ENCODE measurements at places on chromosomes 7 and 10.

DNA sequence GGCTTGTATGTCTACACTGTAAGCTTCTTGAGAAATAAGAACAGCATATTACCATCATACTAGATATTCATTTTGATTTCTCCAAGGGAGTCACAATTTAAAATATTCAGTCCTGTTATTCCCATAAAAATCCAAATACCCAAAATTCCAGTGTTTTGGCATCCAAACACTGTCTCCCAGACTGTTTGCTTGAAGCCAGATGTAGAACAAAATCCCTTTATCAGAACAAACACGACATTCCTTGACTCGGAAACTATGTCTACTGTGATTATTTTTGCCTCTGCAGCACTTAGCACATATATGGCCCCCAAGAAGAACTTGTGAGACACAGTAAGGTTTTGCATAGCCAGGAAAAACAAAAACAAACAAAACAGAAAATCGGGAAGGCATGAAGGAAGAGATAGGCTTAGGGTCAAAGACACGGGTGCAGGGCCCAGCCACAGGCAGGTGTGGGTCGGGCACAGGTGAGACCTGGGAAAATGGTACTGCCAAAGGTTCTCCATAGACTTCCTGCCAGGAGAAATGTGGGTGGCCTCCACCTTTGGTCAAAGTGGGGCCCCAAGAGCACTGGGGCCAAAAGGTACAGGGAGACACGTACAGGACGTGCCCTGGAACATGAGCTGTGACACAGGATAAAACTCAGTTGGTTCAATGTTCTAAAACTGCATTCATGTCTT lies 36.5 kb downstream of the CPXM2 start:
- DNase-seq: peak; percentile 45

DNA sequence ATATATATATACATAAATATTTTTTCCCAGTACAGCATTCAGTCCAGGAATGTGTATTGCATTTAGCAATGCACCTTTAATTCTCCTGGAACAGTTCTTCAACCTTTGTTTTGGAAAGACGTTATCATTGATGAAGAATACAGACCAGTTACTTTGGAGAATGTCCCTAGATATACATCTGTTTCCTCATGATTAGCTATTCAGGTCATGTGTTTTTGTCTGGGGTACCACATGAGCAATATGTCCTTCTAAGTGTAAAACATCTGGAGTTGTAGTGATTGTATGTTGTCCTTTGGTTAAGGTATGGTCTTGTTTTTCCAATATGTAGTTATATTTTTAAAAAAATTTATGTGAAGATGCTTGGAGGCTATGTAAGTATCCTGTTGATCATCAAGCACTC lies 10.2 kb downstream of the BZW2 start:
- no peak for DNase-seq

DNA sequence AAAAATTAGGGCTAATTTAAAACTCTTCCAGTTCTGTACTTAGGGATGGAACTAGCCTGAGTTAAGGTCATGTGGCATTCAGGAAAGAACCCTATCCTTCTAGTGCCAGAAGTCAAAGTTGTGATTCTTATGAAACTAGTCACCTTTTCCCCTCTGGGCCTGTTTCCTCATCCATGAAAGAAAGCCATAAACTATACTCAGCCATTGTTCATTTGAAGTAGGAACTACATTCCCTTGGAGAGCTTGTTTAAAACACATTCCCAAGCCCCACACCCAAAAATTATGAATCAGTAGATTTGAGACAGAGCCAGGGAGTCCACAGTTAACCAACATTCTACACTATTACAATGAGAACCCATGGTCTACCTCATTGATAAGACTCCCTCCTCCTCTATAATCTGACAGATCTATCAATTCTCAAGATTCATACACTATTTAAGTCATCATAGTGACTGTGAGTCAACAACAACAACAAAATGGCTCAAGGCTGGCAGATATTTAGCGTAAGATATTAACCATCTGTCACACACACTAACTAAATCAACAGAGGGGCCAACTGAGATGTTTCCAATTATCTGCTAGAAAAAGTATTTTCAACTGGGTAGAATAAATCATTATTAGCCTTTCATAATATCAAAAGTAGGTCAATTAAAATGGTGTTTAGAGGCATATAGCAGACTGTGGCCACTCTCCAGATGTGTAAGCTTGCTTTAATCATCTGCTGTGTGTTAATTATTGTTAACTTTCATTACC lies 102.3 kb downstream of the SLC25A13 start:
- peak; percentile 67 for DNase-seq

GRCh38 chr7:108181073-108181985 lies 51.2 kb upstream of the LAMB4 start:
- peak; percentile 53 for DNase-seq

DNA sequence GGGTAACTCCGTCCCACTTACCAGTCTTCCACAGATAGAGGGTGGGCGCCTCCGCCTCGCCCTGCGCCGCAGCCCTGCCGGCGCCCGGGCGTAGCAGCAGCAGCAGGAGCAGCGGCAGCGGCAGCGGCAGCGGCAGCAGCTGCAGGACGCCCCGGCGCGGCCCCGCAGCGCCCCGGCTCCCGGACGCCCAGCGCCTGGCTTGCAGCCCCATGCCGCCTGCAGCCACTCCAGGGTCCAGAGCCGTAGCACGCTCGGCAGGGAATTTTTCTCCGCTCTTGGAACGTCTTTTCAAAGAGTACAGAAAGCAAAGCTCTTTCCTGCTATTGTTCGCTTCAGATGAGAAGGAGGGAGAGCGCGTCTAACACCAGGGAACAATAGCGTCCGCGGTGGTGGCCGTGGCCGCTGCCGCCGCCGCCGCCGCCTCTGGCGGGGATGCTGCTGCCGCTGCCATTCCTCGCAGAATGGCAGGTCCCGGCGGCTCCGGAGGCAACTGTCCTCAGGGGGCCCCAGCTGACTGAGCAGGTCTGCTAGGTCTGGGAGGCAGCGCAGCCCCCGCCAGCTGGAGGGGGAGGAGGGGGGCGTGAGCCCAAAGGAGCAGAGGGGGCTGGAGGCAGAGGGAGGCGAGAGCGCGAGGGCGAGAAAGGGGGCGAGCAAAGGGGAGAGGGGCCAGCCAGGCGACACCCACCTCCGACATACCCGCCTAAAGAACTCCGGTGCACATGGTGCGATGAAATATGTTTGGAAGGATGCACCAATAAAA lies at the start of gene THSD7A:
THSD7A (minus strand) TSS at position 463 of the 760 bp plus-strand sequence; CDS start at position 211, 252 bp downstream.
- peak; percentile 51 for DNase-seq

DNA sequence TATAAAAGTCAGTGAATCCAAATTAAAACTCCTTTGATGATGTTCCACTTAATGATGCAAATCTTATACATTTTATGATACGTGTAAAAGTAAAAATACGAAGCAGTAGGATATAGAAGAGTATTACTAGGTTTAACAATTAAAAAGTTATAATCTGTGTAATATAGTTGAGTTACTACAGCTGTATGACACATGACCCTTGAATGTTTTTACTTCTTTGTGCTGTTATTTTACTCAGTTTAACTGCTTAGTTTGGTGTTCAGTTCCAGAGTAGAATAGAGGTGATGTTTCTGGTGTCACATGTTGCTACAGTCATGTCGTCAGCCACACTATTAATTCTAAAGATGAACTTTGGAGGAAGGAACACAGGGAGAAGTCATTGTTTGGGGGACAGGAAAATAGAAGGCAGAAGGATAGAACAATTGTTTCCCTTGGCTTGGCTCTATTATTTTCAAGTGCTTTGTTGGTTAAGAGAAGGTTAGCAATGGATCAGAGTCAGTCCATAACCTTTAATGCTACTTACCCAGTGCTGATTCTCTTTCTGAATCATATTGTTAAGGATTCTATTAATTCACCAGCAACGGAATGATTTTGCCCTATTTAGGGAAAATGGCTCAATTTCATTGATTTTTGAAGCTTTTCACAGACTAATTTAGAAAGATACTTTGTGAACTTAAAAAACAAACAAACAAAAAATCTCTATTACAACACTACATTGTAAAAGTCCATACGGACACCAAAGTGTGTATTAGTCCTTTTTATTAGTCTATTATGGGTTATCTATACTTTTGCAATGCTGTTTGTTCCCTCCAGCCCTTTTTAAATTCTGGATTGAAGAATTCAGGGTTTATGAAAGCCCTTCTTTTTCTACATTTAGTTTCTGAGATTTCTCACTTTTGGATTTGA lies 73.4 kb downstream of the CPED1 start:
- no peak for DNase-seq

- DNase-seq: peak; percentile 28
These were observed 123.5 kb downstream of the KMT2C start for GRCh38 chr7:152312316-152312715.

GRCh38 chr10:4359003-4359402 lies 467.0 kb upstream of the AKR1E2 start:
- no peak for DNase-seq

- no peak for DNase-seq
These were observed 65.3 kb downstream of the FZD1 start for GRCh38 chr7:91329571-91329970.
